Left kidney (tissue), 8 donors: ENCODE measurements at places on chromosomes 1 and 21. TPM values are rescaled to one million over a fixed set of nuclear protein-coding genes. Genes with fewer than 3 reads are reported as not detected.

The RAB42 gene
- polyA plus RNA-seq, result 2.0 TPM

The KRTAP10-10 gene
- not detected for polyA plus RNA-seq

The TNFRSF9 gene
- 0.13 TPM for polyA plus RNA-seq

The MKNK1 gene
- 37.2 TPM for polyA plus RNA-seq

The LCE2C gene
- not detected for polyA plus RNA-seq

The MX1 gene
- polyA plus RNA-seq, result 8.4 TPM

The FAM167B gene
- polyA plus RNA-seq, result 5.8 TPM

The FCN3 gene
- polyA plus RNA-seq, result 1.1 TPM

The MXRA8 gene
- polyA plus RNA-seq, result 147 TPM

The THEM5 gene
- 0.52 TPM for polyA plus RNA-seq

The TGFBR3 gene
- polyA plus RNA-seq, result 112 TPM

The ACTA1 gene
- polyA plus RNA-seq, result 1.9 TPM
